Glutamatergic neuron (in vitro differentiated cells): ENCODE measurements at places on chromosomes 2 and 18.

DNA sequence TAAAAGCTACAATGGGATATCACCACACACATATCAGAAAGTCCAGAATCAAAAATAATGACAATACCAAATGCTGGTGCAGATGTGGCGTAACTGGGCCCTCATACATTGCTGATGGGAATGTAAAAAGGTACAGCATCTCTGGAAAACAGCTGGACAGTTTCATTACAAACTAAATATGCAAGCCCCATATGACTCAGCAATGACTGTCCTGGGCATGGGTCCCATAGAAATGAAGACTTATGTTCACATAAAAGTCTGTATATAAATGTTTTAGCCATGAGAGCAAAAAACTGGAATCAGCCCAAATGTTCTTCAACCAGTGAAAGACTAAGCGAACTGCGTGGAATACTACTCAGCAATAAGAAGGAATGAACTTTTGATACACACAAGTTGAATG lies 56.7 kb downstream of the ALPK2 start:
- peaks cover 15% of the 10 kb centered on the region for H3K4me1 ChIP-seq
- H3K27me3 ChIP-seq, result no peaks in the 10 kb centered on the region
- H3K36me3 ChIP-seq, result no peaks in the 10 kb centered on the region
- no peak for DNase-seq
- H3K27ac ChIP-seq, result no peak overlapping the region

DNA sequence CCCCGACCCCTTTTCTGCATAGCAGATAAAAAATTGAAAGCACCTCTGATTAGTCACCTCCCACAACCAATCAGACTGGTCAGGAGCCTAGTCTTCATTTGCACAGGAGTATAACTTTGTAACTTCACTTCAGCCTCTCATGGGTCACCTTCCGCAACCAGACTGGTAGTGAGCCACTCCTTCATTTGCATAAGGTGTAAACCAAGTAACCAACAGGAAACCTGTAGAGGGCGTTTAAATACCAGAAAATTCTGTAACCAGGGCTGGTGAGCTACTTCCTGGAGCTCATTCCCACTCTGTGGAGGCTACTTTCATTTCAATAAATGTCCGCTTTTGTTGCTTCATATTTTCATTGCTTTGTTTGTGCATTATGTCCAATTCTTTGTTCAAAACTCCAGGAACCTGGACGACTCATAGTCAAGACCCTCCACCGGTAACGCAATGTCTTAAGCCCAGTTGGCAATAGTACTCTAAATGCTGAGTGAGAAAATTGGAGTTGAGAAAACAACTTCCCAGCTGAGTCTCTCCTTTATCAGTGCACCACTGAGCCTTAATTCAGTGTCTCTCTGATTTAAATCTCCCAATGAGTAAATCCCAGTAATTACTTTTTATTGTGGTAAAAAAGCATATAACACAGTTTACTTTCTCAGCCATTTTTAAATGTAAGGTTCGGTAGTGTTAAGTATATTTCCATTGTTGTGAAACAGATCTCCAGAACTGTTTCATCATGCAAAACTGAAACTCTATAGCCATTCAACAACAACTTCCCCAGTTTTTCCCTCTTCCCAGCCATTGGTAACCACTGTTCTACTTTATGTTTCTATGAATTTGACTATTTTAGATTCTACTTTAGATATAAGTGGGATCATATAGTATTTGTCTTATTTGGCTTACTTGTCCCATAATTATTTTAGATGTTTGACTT lies 392.7 kb upstream of the SLC8A1 start:
- H3K27ac ChIP-seq, result no peak overlapping the region
- H3K27me3 ChIP-seq, result no peaks in the 10 kb centered on the region
- no peak overlapping the region for H3K4me3 ChIP-seq
- DNase-seq, result no peak
- H3K4me1 ChIP-seq, result no peaks in the 10 kb centered on the region

DNA sequence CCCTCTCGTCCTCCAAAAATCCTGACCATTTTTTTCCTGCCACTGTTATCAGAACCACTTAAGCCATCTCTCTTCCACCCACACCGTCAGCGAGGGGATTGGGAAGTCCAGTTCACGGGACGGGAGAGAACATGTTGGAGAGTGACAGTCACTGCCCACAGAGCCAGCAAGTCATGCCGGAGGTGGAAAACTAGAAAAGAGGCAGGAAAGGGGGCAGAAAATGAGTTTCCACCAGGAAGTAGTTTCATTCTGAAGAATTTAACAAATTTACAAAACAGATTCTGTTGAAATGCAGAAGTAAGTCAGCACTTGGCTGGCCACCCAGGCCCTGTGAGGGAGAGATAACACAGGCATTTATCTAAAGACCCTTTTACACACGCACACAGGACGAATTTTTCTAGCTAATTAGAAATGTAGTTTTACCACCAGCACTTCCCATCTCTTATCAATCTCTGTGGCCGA lies 431.3 kb downstream of the TSN start:
- no peaks in the 10 kb centered on the region for H3K27me3 ChIP-seq
- H3K36me3 ChIP-seq, result peaks cover 6% of the 10 kb centered on the region
- no peak overlapping the region for H3K27ac ChIP-seq
- no peaks in the 10 kb centered on the region for H3K4me1 ChIP-seq
- no peak overlapping the region for H3K4me3 ChIP-seq

- H3K27me3 ChIP-seq, result peaks cover 3% of the 10 kb centered on the region
- DNase-seq, result no peak
Measured at GRCh38 chr18:23986600-23987359, 27.8 kb upstream of the TTC39C start.

- no peak overlapping the region for H3K27ac ChIP-seq
- H3K4me3 ChIP-seq, result no peak overlapping the region
- H3K36me3 ChIP-seq, result no peaks in the 10 kb centered on the region
- DNase-seq, result no peak
- H3K4me1 ChIP-seq, result peaks cover 6% of the 10 kb centered on the region
Measured at GRCh38 chr18:54254265-54254758, 15.0 kb upstream of the POLI start.

DNA sequence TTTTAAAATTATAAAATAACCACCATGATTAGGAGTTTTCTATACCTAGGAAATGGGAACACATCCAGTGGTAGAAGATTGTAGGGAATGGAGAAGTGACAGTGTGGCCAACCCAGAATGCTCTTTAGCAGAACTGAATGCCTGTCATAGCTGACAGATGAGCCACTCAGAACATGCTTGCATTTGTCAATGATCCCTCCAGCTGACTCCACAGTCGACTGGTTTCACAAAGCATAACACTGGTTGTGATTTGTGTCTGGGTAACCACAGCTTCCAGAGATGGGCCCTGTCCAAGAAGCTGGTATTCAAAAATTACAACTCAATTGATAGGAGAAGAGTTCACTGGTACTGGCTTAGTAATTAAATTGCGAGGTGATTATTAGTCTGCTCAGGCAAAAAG lies 9.0 kb upstream of the CTIF start:
- no peak overlapping the region for H3K27ac ChIP-seq
- no peaks in the 10 kb centered on the region for H3K36me3 ChIP-seq
- H3K4me3 ChIP-seq, result no peak overlapping the region
- no peak for DNase-seq
- no peaks in the 10 kb centered on the region for H3K4me1 ChIP-seq

DNA sequence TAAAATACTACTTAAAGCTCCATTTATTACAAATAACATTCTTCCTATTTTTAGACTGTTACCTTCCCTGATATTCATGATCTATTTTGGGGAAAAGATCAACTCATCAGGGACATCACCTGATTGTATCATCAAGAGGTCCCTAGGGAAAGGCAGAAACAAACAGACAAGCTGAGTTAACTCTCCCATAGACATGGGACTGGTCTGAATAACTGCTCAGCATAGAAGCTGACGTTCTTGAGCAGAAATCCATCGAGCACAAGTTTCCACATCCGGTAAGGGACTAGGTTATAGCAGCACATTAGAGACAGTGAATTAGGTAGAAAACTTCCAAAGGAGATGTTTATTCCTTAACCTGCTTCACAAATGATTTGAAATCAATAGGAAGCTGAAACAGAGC lies 1100.4 kb upstream of the SLC39A10 start:
- H3K36me3 ChIP-seq, result no peaks in the 10 kb centered on the region
- no peak overlapping the region for H3K4me3 ChIP-seq
- peaks cover 5% of the 10 kb centered on the region for H3K4me1 ChIP-seq
- no peak overlapping the region for H3K27ac ChIP-seq

GRCh38 chr2:182915369-182916326 lies 49.2 kb upstream of the FRZB start:
- no peak overlapping the region for H3K4me3 ChIP-seq
- peaks cover 2% of the 10 kb centered on the region for H3K4me1 ChIP-seq
- DNase-seq, result no peak
- no peaks in the 10 kb centered on the region for H3K27me3 ChIP-seq
- no peaks in the 10 kb centered on the region for H3K36me3 ChIP-seq

- no peak for DNase-seq
- H3K36me3 ChIP-seq, result no peaks in the 10 kb centered on the region
- H3K27ac ChIP-seq, result no peak overlapping the region
- H3K4me3 ChIP-seq, result peak overlapping the region; percentile 5
- no peaks in the 10 kb centered on the region for H3K27me3 ChIP-seq
Measured at GRCh38 chr18:49850636-49851035, 37.3 kb upstream of the ACAA2 start.

DNA sequence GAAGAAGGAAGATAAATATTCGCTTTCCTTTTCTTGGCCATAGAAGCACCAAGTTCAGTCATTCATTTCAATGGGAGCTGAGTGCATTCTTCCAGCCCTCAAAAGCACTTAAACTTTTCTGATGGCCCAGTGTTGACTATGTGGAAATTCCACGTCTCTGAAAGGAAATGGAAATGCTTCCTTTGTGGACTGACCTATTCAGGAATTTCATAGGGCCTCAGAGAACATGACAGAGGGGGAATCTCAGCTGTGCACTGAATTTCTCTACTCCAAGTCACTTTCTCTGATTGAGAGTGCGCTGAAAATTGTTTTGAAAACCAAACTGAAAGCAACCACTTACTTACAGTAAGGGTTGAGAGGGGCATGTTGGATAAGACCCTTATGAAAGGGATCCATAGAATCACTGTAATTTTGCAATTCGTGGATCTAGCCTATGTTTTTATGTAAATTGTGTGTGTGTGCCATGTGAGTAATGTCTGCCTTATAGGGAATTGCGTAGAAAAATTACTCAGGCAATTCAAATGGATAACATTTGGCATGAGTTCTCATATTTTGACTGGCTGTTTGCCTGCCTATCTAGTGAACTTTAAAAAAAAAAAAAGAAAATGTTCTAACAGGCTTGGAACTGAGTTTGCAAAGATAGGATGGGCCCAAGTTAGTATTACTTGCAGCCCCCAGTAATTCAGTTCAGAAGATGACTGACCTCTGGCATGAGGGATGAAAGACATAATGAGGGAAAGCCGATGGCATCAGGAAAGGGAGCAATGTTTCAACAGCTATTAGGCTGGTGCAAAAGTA lies 437.0 kb downstream of the PTPRM start:
- H3K4me3 ChIP-seq, result no peak overlapping the region
- H3K36me3 ChIP-seq, result no peaks in the 10 kb centered on the region
- no peak overlapping the region for H3K27ac ChIP-seq
- H3K4me1 ChIP-seq, result peaks cover 16% of the 10 kb centered on the region

- H3K4me1 ChIP-seq, result peaks cover 36% of the 10 kb centered on the region
- peak overlapping the region; percentile 59 for H3K27ac ChIP-seq
- peaks cover 7% of the 10 kb centered on the region for H3K27me3 ChIP-seq
- H3K4me3 ChIP-seq, result peak overlapping the region; percentile 59
- H3K36me3 ChIP-seq, result no peaks in the 10 kb centered on the region
Measured at GRCh38 chr2:109062145-109062858, 66.7 kb upstream of the SH3RF3 start.

DNA sequence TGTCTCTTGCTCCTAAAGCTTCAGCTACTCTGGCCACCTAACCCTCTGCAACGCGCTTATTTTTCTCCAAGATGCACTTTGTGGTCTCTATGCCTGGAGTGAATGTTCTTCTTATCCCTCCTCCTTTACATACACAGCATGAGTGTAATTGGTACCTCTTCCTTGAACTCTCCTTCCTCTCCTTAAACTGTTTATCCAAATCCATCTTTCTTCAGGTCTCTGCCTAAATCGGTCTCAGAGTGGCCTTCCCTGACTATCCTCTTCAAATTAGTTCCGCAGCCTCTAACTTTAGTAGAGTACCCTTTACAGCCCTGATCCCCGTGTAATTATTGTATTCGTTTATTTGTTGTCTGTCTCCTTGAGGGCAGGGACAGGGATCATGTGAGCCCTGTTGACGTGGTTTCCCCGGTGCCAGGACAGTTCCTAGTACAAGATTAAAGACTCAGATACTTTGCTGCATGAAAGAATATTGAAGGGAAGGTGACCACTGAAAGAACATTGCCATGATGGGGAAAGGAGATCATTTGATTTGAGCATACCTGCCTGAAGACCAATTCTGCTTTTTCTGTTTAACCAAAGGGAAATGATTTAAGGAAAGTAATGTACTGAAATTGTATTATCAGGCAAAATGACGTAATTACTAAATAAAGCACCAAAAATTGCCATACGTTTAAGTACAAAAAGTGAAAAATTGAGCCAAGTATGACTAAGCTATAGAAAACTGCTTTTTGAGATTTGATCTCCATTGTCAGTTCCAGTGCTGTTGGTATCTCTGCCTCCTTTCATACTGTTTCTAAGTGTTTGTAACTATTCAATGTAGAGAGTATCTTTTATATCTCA lies 1.2 kb downstream of the CNOT9 start:
- peaks cover 12% of the 10 kb centered on the region for H3K4me1 ChIP-seq
- peak overlapping the region; percentile 92 for H3K27ac ChIP-seq
- peaks cover 4% of the 10 kb centered on the region for H3K27me3 ChIP-seq
